ENCODE measurements at places on chromosomes 6 and 20. TPM values are rescaled to one million over a fixed set of nuclear protein-coding genes. Genes with fewer than 3 reads are reported as not detected.

CDH26 gene
- 0.31 TPM for total RNA-seq

BCLAF1 gene
- total RNA-seq: 150 TPM

ZSCAN23 gene
- total RNA-seq: 1.5 TPM

DOP1A gene
- 21.5 TPM for total RNA-seq

CNBD2 gene
- total RNA-seq: 3.4 TPM

ADAM33 gene
- total RNA-seq: 0.16 TPM

EYA4 gene
- total RNA-seq: not detected

SCRT2 gene
- not detected for total RNA-seq

NFKBIE gene
- total RNA-seq: 20.0 TPM

CCN6 gene
- total RNA-seq: not detected

C6orf52 gene
- not detected for total RNA-seq

HTR1B gene
- 6.9 TPM for total RNA-seq

HLA-DQA1 gene
- not detected for total RNA-seq

GSTA5 gene
- not detected for total RNA-seq

EMILIN3 gene
- total RNA-seq: 0.06 TPM

Measured in bladder microvascular endothelial cell (primary cell).